ENCODE measurements at places on chromosomes 13 and 19.

- DNase-seq, result peak; percentile 96
Measured at GRCh38 chr19:3565139-3565538, 7.6 kb upstream of the HMG20B start.

- DNase-seq, result no peak
Measured at GRCh38 chr19:12821761-12822160, 12.6 kb downstream of the RTBDN start.

GRCh38 chr13:46817095-46817494 is 20.1 kb upstream of the ESD start:
- DNase-seq, result no peak

DNA sequence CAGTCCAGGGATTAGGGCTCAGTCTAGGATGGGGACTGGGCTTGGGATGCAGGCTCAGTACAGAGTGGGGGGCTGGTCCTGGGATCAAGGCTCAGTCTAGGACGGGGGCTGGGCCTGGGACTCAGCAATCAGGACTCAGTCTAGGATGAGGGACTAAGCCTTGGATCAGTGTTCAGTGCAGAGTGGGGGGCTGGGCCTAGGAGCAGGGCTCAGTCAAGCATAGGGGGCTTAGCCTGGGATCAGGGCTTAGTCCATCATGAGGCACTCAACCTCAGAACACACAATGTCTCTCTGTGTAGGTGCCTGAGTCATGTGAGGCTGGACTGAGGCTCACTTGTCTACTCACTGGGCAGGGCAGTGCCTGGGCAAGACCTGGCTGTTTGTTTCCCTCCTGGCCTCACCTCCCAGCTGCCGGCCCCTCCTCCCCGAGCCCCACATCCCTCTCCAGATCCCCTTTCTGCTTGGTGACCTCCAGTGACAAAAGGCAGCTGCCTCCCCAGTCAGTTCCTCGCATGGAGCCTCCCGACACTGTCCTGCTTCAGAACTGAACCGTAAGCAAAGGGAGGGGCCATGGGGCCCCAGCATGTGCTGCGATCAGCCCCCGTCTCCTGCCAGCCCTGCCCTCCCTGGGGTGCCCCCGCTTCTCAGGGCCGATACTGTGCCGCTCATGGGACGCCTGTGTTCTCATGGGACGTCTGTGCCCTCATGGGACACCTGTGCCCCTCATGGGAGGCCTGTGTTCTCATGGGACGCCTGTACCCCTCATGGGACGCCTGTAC is 6.5 kb upstream of the S1PR4 start:
- no peak for DNase-seq

DNA sequence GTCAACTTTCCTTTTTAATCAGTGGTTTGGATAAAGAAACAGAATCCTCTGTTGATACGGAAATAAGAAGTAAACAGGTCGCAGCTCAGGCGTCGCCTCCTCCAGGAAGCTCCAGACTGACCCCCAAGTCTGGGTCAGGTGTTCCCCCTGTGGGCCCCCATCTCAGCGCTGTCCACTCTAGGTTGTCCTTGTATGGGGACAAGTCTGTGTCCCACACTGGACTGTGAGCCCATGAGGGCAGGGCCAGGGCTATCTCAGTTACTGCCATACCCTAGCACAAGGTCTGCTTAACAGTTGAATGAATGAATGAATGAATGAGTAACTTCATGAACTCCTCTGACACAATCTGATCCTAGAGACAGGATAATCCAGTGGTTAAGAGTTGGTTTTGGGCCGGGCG is 7.5 kb downstream of the CLASRP start:
- no peak for DNase-seq

- DNase-seq, result no peak
Measured at GRCh38 chr13:38954844-38955243, 35.8 kb downstream of the STOML3 start.

DNA sequence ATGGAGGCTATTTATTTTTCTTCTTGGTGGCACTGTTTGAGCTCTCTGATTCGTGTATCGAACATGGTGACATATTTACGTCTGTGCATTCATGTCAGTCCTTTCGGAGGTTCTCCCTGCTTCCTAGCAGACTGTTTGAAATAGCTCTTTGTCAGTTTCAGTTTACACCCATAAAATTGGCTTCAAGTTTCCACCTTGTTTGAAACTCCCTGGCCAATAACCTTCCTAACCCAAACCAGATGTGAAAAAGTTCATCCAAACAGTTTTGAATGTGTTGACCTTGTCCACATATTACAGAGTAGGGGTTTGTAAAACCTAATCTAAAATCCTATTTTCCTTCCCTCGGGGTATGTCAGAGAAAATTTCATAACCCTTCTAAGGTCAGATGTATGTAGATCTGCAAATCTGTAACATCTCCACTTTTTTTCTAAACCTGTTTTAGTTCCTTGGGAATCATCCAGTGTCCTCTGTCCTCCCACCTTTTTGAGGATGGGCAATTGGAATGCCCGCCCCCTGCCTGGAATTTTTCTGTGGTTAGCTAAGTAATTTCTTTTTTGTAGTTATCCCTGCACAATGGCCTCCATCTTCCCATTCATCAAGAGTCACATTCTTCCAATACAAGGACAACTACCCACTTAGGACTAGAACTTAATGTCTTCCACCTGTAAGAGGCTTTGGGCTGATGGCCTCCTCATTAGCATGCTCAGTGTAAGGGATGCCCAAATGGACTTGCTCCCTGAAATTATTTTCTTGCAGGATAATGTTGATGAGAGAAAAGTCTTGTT is 499.8 kb downstream of the GPC6 start:
- DNase-seq, result no peak

GRCh38 chr13:49587311-49587847 is 2.0 kb upstream of the RCBTB1 start:
- DNase-seq, result peak; percentile 47

- DNase-seq, result peak; percentile 23
Measured at GRCh38 chr13:113759525-113760137, 605 bp downstream of the TMEM255B start.

DNA sequence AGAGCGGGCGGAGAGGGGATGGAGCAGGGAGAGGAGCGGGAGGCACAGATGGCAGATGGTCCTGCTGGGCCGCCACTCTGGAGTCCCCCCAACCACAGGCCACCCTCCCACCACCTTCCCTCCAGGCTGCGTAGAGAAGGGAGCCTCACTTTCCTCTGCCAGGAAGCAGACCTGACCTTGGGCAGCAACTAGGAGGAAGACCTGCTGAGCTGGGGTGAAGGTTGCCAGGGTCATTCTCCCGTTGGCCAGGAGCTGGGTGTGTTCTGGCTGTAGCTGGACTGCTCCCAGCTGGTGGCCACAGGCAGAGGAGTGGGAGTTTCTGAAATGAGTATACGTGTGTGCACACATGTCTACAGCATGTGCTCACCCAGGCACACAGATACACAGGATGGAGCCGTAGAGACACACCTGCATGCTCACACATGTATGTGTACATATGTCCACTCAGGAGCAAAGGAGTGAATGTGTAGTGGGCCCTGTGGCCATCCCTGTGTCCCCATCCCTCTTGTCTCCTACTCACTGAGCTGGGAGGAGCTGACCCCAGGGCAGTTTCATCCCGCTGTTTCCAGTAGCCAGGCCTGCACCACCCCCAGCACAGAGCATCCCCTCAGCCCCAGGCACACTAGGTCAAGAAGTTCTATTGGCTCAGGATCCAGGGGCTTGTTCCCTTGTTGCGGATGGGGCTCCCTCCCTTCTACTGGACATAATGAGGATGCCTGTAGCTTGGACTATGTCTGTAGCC is 53.0 kb downstream of the CHST8 start:
- DNase-seq, result no peak

GRCh38 chr13:32007494-32007893 is 24.1 kb upstream of the FRY start:
- DNase-seq, result peak; percentile 17
